CD8-positive, alpha-beta memory T cell (primary cell): ENCODE measurements at places on chromosomes 6 and 20. TPM values are rescaled to one million over a fixed set of nuclear protein-coding genes. Genes with fewer than 3 reads are reported as not detected.

DNA sequence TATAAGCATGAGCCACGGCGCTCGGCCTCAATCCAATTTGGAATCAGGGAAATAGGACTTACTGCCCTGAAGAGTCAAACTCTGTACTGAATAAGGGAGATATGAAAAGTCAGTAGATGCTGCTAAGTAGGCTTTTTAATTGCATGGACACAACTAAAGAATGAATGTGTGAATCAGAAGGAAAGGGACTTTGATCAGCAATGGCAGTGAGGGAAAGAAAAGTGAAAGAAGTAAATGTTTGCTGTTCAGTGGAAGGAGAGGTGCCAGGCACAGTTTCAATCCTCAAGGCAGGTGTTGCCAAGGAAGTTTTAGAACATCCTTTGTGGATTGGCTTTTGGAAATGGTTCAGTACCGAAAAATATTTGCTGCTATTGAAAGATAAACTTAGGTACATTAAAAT lies 62.2 kb upstream of the GCM1 start:
- no peak overlapping the region for H3K4me3 ChIP-seq
- H3K27me3 ChIP-seq = no peaks in the 10 kb centered on the region
- no peak for DNase-seq
- H3K27ac ChIP-seq = no peak overlapping the region
- no peaks in the 10 kb centered on the region for H3K4me1 ChIP-seq

- H3K4me1 ChIP-seq = peaks cover 8% of the 10 kb centered on the region
- DNase-seq = peak; percentile 44
- H3K27me3 ChIP-seq = no peaks in the 10 kb centered on the region
- H3K27ac ChIP-seq = no peak overlapping the region
- H3K4me3 ChIP-seq = no peak overlapping the region
Observed at GRCh38 chr20:58014628-58015315, 213.7 kb downstream of the ANKRD60 start.

DNA sequence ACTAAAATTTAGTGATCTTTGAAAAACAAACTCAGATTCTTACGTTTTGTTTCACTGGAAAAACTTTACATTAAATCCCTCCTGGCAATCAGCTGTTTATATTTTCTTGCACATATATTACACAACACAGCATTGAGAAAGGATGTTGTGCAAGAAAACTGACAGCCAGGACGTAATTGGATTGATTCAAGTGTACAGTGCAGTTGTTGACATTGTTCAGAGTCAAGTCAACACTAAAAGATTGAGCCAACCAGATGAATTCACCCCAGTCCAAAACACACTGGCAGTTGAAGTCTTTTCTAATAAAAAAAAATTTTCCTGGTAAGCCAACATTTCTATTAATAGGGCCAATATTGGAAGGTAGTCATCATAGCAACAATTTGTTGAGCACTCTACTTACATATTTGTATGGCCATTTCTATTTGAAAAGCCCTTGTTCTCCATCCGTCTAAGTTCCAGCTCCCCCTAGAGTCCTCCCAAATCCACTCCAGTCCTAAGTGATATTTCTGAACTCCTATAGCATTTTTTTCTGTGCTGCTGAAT lies 20.9 kb upstream of the VNN1 start:
- H3K4me3 ChIP-seq = no peak overlapping the region
- no peaks in the 10 kb centered on the region for H3K4me1 ChIP-seq
- H3K36me3 ChIP-seq = no peaks in the 10 kb centered on the region
- no peaks in the 10 kb centered on the region for H3K27me3 ChIP-seq
- H3K27ac ChIP-seq = no peak overlapping the region
- no peak for DNase-seq

TREM1 gene
- total RNA-seq = not detected

GPR63 gene
- total RNA-seq = 1.6 TPM

DNA sequence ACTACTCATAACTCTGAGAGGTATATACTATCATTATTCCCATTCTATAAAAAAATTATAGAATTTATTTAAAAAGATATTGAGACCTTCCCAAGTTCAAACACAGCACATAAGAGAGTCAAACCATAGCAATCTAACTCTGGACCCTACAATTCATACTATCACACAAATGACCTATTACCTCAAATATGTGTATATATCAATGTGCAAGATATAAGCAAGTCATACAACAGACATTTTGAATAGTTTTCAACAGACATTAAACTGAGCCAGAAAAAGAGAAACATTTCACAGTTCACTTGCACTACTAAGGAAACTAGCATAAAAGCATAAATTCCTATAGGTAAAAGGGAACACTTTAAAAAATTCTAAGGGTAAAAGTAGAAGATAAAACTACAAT lies 11.7 kb downstream of the PHIP start:
- no peaks in the 10 kb centered on the region for H3K27me3 ChIP-seq
- H3K4me1 ChIP-seq = peaks cover 20% of the 10 kb centered on the region
- no peak overlapping the region for H3K27ac ChIP-seq
- DNase-seq = no peak
- no peak overlapping the region for H3K4me3 ChIP-seq

DNA sequence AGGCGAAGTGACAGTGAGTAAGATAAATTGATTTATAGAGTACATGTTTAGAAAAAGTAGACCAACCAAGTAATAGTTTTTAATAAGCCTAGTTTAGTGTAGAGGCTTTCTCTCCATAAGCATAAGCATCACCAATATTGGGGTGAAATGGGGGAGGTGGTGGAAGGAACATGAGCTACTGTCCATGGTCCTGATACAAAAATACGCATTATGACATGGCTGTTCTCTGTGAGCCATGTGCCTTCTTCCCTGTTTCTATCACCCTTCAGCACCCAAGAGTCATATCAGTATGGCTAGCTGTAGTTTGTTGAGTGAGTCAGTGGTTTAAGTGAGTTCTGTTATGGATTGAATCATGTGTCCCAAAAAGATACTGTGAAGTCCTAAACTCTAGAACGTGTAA lies 150.8 kb downstream of the EDN1 start:
- H3K36me3 ChIP-seq = no peaks in the 10 kb centered on the region
- H3K27me3 ChIP-seq = no peaks in the 10 kb centered on the region
- H3K27ac ChIP-seq = no peak overlapping the region
- H3K4me3 ChIP-seq = no peak overlapping the region
- no peaks in the 10 kb centered on the region for H3K4me1 ChIP-seq

RTN4IP1 gene
- 9.5 TPM for total RNA-seq

DNA sequence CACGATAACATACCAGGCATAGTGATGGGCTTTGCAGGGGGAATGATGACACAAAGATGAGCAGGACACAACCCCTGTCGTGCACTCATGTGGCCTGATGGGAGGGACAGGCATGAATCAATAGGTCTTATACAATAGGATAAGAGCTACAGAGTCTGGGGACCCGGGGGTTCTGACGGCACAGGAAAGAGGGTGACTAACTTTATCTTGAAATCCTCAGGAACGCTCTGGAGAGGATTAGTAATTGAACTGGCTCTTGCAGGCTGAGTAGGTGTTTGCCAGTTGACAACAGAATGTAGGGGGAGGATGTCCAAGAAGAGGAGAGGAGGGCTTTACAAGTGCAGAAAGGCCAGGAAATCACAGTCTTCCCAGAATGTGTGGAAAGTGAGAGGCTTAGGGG lies 219.9 kb upstream of the ECI2 start:
- H3K36me3 ChIP-seq = no peaks in the 10 kb centered on the region
- no peak overlapping the region for H3K4me3 ChIP-seq
- no peak for DNase-seq
- H3K27me3 ChIP-seq = no peaks in the 10 kb centered on the region
- no peaks in the 10 kb centered on the region for H3K4me1 ChIP-seq

STX11 gene
- 29.2 TPM for total RNA-seq

GRCh38 chr6:41122373-41122772 lies 31.8 kb downstream of the TREML1 start:
- no peak overlapping the region for H3K27ac ChIP-seq
- no peaks in the 10 kb centered on the region for H3K36me3 ChIP-seq
- H3K4me3 ChIP-seq = no peak overlapping the region
- no peaks in the 10 kb centered on the region for H3K4me1 ChIP-seq
- DNase-seq = no peak

DNA sequence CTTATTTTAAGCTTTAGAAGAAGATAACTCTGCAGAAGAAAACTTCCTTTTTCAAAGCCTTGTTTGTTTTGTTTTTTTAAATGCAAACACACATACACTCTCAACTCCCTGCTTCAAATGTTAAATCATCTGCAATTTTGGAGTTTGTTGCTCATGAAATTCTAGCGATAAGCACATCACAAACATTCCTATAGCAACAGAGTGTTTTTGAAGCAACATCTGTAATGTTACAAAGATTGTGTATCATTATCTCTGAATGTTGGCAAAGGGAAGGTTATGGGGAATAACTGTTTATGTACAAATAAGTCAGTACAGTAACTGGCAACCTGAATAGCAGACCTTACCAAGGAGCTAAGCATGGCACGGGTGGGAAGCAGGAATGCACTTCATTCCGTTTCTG lies 84.8 kb upstream of the MRPS10 start:
- no peak for DNase-seq
- no peak overlapping the region for H3K27ac ChIP-seq
- H3K36me3 ChIP-seq = peaks cover 10% of the 10 kb centered on the region
- no peak overlapping the region for H3K4me3 ChIP-seq
- no peaks in the 10 kb centered on the region for H3K4me1 ChIP-seq

MYL9 gene
- total RNA-seq = not detected

- no peak overlapping the region for H3K27ac ChIP-seq
- H3K36me3 ChIP-seq = no peaks in the 10 kb centered on the region
- H3K4me1 ChIP-seq = peaks cover 48% of the 10 kb centered on the region
- no peak overlapping the region for H3K4me3 ChIP-seq
- H3K27me3 ChIP-seq = no peaks in the 10 kb centered on the region
- no peak for DNase-seq
Observed at GRCh38 chr6:443621-444159, 52.1 kb downstream of the IRF4 start.

MAS1 gene
- not detected for total RNA-seq

GRCh38 chr20:23021951-23022350 lies 13.2 kb upstream of the SSTR4 start:
- no peaks in the 10 kb centered on the region for H3K4me1 ChIP-seq
- no peaks in the 10 kb centered on the region for H3K36me3 ChIP-seq
- DNase-seq = no peak
- no peaks in the 10 kb centered on the region for H3K27me3 ChIP-seq
- H3K4me3 ChIP-seq = no peak overlapping the region

- H3K4me3 ChIP-seq = no peak overlapping the region
- DNase-seq = no peak
- H3K27me3 ChIP-seq = no peaks in the 10 kb centered on the region
- H3K27ac ChIP-seq = no peak overlapping the region
- H3K36me3 ChIP-seq = no peaks in the 10 kb centered on the region
Observed at GRCh38 chr20:42441196-42441863, 748.4 kb downstream of the PTPRT start.

GRCh38 chr6:148509119-148509799 lies 166.6 kb downstream of the SASH1 start:
- no peak overlapping the region for H3K27ac ChIP-seq
- H3K4me3 ChIP-seq = no peak overlapping the region
- no peak for DNase-seq
- H3K36me3 ChIP-seq = no peaks in the 10 kb centered on the region
- H3K4me1 ChIP-seq = no peaks in the 10 kb centered on the region

GRCh38 chr6:9523462-9523861 lies 891.4 kb downstream of the TFAP2A start:
- DNase-seq = no peak
- no peaks in the 10 kb centered on the region for H3K36me3 ChIP-seq
- H3K27me3 ChIP-seq = no peaks in the 10 kb centered on the region
- H3K27ac ChIP-seq = no peak overlapping the region
- no peak overlapping the region for H3K4me3 ChIP-seq

- no peak for DNase-seq
- no peak overlapping the region for H3K4me3 ChIP-seq
- H3K36me3 ChIP-seq = no peaks in the 10 kb centered on the region
- H3K4me1 ChIP-seq = no peaks in the 10 kb centered on the region
Observed at GRCh38 chr6:5025911-5026819, 22.3 kb upstream of the RPP40 start.

DNA sequence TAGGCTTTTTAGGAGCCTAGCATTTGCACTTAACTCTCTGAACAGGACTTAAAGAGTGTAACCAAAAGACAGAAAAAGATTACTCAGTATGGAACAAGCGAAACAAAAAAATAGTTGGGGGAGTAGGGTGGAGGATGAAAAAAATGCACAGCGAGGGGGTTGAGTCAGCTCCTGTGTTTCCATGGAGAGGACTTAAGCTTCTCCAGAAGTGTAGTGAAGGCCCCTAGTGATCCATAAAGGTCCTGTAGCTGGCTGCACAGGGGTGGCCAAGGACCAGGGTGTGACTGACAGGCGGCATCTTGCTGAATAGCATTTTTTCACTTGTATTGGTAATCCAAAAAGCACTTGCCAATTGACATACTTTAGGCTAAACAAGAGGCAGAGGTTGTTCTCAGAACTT lies 533.9 kb downstream of the RFPL4B start:
- no peaks in the 10 kb centered on the region for H3K4me1 ChIP-seq
- no peaks in the 10 kb centered on the region for H3K36me3 ChIP-seq
- DNase-seq = no peak

TBCC gene
- total RNA-seq = 24.4 TPM

- no peak overlapping the region for H3K4me3 ChIP-seq
- DNase-seq = no peak
Observed at GRCh38 chr6:43125555-43125954, 45.5 kb upstream of the SRF start.

DNA sequence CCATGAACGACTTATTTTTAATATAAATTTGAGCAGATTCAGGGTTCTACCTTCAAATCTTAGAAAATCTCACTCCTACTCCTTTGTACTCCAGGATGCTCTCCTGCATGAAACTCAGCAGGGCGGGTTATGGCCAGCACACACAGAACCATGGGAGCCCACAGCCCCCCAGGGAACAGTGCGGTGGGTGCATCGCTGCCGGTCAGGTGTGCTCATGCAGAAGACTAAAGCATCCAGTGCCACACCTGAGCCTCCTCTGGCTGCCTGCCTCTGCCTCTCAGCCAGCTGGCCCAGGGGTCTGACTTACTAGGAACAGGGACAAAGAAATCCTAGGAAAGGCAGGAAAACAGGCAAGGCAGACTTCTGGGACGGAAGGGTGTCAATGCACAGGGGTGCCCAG lies 31.8 kb downstream of the EZR start:
- peaks cover 54% of the 10 kb centered on the region for H3K36me3 ChIP-seq
- H3K27ac ChIP-seq = no peak overlapping the region
- H3K4me1 ChIP-seq = peaks cover 36% of the 10 kb centered on the region
- H3K4me3 ChIP-seq = no peak overlapping the region
- H3K27me3 ChIP-seq = no peaks in the 10 kb centered on the region

DNA sequence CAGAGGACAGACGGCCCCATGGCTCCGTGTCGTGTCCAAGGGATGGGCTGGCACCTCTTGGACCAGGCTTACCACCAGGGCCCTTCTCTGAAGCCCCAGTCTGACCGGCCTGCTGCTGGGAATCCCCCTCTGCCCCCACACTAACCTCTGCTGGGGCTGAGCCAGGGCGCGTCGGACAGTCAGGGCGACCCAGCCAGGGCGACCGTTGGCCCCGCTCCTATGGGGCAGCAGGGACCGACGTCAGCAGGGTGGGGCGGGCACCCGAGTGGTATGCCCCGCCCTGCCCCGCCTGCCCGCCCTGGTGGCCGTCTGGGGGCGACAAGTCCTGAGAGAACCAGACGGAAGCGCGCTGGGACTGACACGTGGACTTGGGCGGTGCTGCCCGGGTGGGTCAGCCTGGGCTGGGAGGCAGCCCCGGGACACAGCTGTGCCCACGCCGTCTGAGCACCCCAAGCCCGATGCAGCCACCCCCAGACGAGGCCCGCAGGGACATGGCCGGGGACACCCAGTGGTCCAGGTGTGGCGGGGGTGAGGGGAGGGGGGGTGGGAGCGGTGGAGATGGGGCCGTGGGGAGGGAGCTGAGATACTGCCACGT lies at the start of gene SLC17A9:
SLC17A9 (plus strand) TSS at position 337 of the 595 bp plus-strand sequence; CDS start at position 459, 122 bp downstream.
- peaks cover 37% of the 10 kb centered on the region for H3K4me1 ChIP-seq
- no peaks in the 10 kb centered on the region for H3K27me3 ChIP-seq
- peak within 1 kb of the TSS; percentile 52 for H3K4me3 ChIP-seq
